ENCODE measurements at places on chromosomes 2 and 18.

- no peak for DNase-seq
Observed at GRCh38 chr18:8949206-8949605, 153.3 kb upstream of the NDUFV2 start.

DNA sequence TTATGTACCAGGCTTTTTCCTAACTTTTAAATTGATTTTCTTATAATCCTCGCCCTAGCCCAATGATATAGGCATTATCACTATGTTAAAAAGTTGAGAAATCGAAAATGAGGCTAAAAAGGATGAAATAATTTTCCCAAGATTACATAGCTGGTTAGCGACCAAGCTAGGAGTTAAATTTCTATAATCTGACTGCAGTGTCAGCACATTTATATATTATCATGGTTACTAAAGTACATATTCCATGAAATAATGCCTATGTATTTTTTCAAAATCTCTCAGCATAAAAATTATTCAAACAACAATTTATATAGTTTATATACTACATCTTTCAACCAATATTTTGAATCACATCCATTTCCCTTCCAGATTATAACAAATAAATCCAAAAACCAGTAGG is 317.3 kb upstream of the TFPI start:
- DNase-seq: no peak

- no peak for DNase-seq
Observed at GRCh38 chr2:156447761-156448160, 11.6 kb downstream of the GPD2 start.

GRCh38 chr18:49832221-49832647 is 18.9 kb upstream of the ACAA2 start:
- DNase-seq: no peak

- no peak for DNase-seq
Observed at GRCh38 chr2:108538000-108538625, 3.8 kb downstream of the LIMS1 start.

DNA sequence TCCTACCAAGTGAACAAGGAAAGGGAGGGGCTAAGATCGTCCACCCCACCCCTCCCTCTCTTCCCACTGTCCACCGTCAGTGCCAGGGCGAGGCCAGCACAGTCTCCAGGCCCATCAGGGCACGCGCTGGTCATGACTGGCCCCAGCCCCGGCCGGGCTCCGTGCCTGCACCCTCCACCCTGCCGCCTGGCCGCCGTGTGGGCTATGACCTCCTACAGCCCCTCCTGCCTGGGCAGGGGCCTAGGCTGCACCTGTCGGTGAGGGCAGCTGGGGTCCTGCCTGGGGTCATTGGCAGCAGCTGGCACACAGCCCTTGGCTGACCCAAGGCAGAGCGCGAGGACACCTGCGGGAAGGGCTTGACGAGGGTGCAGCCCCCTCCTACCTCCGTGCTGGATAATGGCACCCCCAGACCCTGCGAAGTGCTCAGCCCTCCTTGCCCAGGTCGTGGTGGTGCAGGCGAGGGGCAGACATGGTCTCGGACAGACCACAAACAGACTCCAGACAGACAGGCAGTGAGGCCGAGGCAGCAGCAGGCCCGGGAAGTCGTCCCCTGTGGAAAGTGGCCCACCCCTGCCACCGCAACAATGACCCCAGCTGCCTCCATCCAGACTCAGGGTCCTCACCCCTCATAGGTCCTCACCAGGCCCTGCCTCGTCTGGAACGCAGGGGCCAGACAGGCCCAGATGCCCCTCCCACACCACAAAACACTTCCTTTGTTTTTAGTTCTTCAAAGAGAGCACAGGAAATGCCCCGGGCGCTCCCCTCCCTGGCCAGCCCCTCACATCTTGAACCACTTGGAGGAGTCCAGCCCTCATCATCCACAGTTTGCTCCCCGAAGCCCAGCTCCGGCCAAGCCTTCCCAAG is 43.1 kb upstream of the GPC1 start:
- no peak for DNase-seq

GRCh38 chr2:97931858-97932225 is 63.9 kb downstream of the TMEM131 start:
- DNase-seq: no peak

- no peak for DNase-seq
Observed at GRCh38 chr2:218546012-218546411, 22.1 kb downstream of the USP37 start.

GRCh38 chr2:78646533-78647364 is 378.8 kb upstream of the REG3G start:
- no peak for DNase-seq

DNA sequence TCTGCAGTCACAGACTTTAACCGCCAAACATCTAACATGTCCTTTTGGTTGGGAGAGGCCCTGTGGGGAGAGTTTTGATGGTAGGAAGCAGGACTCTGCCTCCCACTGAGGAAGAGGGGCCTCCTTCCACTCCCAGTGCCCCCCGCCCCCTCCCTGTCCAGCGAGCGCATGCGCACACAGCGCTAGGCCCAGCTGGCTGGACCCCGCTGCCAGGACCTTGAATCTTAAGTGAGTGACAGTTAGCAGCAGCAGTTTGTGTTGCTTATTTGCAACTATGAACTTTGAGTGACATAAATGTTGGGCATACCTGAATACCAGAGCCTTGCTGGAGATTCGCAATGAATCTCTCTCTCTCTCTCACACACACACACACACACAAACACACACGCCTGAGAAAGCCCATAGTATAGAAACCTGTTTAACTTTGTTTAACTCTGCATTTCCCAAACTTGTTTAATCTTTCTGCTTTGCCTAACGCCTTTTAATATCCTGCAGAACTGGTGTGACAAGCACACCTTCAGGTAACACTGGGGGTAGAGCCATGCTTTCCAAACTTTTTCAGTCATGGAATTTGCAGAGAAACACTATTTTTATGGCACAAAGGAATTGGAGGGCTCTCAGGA is 134.6 kb upstream of the SMAD2 start:
- no peak for DNase-seq

DNA sequence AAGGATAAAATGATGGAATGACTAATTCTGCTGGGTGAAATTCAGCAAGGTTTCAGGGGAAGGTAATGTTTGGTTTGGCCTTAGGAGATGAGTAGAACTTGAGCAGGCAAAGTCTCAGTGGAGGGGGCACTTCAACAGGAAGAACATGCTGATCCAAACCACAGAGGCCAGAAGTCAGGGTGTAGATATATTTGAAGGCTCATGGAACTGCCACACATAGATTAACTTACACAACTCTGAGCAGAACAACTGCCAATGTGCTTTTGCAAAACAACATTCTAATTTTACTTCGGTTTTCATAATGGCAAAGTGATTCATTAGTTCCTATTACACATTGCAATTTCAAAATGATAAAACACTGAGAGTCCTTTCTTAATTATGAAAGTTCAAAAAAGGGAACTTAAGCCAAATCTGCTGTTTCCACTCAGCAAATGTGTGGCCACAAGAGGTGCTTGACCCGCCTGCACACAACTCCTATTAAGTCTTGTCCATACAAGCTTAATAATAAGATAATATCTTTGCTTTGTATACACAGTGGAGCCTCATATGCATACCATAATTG is 284.8 kb downstream of the MREG start:
- no peak for DNase-seq

DNA sequence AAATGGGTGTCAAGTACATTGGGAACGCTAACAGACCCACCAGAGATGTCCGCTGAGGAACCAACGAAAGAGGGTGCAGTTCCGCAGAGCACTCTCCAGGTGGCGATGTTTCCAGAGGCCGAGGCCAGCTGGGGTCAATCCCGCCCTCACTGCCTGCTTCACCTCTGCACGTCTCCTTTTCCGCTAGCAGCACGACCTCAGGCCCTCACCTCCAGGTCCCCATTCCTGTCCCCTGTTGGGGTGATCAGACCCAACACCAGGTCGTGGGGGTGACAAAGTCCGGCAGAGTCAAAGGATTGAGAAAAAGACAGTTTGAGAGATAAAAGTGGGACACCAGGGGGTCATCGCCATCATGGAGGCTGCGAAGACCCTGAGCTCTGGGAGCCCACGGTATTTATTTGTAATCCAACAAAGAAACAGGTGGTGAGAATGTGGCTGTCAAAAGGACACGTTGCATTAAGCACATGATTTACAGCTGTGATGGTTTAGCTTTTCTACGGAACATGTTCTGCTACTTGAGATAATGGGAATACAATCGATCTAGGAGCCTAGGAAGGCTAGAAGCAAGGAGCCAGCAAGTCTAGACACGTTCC is 27.3 kb downstream of the ZAP70 start:
- DNase-seq: no peak

DNA sequence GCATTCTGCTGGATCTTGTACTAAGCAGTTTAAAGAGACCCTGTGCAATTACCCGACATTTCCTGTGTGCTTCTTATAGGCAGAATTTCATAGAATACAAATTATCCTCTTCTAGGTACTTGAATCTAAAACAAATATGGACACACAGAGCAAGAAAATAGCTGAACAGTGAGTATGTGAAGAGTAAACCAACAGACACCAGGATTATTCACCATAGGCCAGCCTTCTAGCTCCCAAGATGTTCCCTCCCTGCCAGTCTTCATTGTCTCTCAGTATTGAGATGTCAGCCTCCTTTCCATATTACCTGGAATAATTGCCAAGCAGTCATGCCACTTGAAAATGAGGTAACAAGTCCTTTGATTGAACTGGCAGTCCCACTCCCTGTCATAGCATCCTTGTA is 187.1 kb downstream of the PTPRM start:
- DNase-seq: no peak

DNA sequence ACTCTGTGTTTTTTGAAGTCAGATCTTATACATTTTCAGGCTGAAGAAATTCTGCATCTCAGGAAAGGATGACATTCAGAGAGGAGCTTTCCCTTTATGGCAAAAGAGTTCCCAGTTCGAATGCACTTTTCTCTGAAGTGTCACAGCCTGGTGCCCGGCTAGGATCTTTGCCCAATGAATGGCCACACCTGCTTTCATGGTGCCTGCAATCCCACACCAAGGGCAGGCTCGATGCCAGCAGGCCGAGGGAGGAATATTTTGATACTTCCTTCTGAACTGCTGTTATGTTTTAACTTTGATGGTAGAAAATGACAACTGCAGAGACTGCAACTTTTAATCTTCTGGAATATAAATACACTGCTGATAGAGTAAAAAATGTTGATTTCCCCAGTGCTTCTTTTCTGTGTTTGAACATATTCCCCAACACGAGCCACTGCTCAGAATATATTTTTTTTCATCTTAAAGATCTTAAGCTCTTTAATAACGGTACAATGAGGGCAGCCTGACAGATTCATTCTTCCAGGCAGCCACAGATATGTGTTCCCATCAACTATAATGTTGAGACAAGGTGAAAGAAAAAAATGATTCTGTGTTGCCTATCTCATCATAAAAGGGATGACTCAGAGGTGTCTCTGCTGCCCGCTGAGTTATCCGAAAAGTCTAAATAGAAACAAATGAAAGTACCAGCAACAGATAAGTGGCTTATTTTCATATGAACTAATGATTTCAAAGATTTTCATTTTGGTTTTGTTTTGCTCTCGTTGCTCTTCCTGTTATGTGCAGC is 848.5 kb downstream of the DCDC2C start:
- no peak for DNase-seq

DNA sequence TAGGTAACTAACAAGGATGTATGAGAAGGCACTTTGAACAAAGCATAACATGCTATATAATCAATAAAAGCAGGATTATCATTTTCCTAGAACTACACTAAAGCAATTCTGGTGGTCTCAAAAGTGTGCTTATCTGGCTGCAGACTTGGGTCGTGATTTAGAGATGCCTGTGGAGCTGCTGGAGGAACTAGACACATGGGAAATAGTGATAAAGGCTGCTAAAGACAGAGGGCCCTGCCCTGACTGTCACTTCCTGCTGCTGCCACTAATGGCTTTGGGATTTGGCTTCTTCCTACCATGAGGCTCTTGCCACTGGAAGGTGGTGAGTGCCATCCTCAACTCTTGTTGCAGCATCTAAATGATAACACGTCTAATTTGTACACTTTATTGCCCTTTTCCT is 22.5 kb downstream of the TMEM178A start:
- no peak for DNase-seq

DNA sequence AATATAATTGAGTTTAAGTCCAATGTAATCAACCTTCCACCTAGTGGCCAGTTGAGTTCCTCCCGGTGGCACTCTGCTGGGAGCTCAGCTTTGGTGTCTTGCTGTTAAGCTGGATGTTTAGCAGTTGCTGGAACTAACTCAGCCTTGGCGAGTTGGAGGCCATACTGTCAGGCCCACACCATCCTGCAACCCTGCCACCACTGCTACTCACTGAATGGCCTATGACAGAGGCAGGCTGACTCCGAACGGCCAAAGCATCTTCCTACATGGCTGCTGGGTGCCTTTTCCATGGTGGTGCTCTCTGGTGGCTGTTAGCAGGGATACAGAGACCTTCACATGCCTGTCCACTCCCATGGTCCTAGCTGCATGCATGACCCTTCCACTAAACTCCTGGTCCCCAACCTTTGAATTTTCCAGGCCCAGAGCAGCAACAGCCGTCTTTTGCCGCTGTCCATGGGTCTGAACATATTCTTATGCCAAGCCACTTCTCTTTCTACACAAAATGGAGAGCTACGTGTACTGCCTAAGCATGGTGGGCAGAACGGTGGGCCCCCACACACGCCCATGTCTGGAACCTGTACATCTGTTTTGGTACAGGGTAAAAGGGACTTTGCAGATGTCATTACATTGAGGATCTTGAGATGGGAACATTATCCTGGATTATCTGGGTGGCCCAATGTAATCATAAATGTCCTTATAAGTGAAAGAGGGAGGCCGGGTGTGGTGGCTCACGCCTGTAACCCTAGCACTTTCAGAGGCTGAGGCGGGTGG is 15.0 kb upstream of the TRAF3IP1 start:
- no peak for DNase-seq

GRCh38 chr2:126973745-126974144 is 75.1 kb downstream of the TEX51 start:
- no peak for DNase-seq

GRCh38 chr2:26801328-26801727 is 15.5 kb downstream of the CENPA start:
- no peak for DNase-seq

- no peak for DNase-seq
Observed at GRCh38 chr2:195049372-195050031, 607.5 kb upstream of the SLC39A10 start.

GRCh38 chr2:164700390-164700789 is 79.1 kb upstream of the GRB14 start:
- no peak for DNase-seq

DNA sequence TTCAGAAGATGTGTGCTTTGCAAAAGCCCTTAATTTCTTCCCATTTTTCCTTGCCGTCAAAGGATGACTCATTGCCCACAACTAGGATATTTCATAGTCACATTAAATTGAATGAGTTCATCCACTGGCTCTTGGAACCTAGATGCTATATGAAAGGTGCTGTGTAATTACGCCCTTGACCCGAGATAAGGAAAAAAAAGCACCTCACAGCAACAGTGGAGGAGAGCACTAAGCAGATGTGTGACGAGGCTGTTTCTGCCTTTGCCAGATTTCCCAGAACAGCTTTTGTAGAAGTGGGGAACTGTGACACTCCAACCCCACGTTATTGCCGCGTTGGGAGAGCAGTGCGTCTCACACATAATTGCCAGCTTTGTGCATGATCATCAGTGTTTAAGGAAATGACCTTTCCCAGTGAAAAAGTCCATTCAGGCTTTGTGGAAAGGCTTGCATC is 33.3 kb upstream of the TMEM87B start:
- DNase-seq: no peak

- DNase-seq: no peak
Observed at GRCh38 chr2:237561221-237561620, 5.2 kb upstream of the PRLH start.

GRCh38 chr2:64325852-64326577 is 127.9 kb upstream of the LGALSL start:
- no peak for DNase-seq

- no peak for DNase-seq
Observed at GRCh38 chr2:57701391-57701791, 345.2 kb upstream of the VRK2 start.
